ENCODE measurements at places on chromosomes 1 and 21.
A peak's percentile ranks its signal among the peaks of the same experiment; 100 is the strongest.

GRCh38 chr1:59100708-59101374, 196.1 kb upstream of the FGGY start:
- no peak for DNase-seq

DNA sequence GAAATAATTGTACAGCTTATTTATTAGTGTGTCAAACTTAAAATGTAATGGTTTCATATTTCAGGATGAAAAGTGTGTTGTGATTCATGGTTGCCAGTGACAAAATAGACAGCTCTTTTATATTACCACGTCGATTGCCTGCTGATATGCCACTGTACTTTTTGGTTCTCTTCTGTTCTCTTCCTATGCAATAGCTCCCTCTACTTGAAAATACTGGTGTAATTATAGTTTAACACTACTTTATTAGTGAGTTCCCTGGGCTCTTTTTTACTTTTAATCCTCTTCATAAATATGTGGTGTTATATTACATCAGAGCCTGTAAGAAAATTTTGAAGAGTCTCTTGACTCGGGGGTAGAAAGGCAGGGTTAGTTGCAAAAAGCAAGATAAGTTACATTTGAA, 111.3 kb downstream of the PATJ start:
- DNase-seq, result no peak

DNA sequence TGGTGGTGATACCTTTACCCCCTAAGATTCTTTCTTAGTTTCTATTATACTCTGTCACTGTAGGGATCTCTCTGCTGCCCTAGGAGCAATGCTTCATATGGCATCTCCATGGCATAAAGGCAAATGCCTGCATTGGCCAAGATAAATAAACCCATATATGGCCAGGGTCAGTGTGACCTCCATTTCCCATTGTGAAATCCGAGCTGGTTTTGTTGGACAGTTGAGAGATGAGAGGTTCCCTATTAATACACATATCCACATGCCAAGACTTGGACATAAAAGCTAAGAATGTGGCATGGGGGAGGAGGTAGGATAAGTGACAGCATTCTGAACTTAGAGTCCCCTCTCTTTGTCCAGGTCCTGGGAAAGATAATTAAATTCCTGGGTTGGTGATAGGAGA, 1.4 kb downstream of the TPM3 start:
- DNase-seq, result peak; percentile 68

DNA sequence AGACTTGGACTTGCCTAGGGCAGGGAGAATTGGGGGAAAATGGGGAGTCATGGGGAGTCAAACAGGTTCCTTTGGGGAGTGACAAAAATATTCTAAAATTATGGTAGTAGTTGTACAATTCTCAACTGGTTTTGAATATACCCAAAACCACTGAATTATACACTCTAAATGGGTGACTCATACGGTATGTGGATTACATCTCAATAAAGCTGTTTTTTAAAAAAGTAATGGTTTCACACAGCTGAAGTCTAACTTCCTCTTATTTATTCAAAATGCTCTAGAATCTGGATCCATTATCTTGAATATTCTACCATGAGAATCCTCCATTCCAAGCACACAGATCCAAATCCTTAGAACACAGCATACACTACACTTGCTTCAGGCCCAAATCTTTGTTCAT, 11.1 kb downstream of the EIF4G3 start:
- no peak for DNase-seq
